ENCODE measurements at places on chromosomes 6 and 20.
A peak's percentile ranks its signal among the peaks of the same experiment; 100 is the strongest.

- DNase-seq, result no peak
Observed at GRCh38 chr6:69005199-69005598, 370.1 kb downstream of the ADGRB3 start.

- DNase-seq, result no peak
Observed at GRCh38 chr6:104688283-104688969, 171.3 kb downstream of the HACE1 start.

DNA sequence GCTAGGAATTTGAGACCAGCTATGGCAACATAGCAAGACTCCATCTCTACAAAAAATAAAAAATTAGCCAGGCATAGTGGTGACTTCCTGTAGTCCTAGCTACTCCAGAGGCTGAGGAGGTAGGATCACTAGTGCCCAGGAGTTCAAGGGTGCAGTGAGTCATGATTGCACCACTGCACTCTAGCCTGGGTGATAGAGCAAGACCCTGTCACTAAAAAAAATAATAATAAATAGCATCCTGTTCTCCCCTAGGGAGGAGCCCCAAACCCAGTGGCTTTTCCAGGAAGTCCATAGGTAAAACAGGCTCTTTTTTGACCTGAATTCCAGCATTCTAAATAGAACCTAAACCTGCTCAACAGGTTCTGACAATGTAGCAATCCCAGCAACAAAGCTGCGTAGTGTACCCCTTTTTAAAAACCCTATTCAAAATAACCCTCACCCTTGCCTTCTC, 192.0 kb downstream of the ALDH8A1 start:
- no peak for DNase-seq

DNA sequence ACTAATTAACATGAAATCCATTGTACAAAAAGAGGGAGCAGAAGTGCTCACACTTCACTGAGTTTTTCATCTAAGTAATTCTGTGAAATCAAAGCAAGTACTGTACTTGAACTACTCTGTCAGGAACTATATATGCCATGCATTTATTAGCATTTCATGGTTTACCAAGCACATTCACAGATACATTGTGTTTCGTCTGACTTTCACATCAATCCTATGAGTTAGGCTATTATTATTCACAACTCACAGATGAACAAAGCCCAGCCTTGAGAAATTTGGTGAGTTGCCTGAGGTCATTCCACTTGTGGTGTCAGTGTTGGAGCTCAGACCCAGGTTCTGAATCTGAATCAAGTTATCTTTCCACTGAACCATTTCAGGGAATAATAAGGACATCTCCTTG, 33.7 kb upstream of the TENT5A start:
- DNase-seq, result no peak

DNA sequence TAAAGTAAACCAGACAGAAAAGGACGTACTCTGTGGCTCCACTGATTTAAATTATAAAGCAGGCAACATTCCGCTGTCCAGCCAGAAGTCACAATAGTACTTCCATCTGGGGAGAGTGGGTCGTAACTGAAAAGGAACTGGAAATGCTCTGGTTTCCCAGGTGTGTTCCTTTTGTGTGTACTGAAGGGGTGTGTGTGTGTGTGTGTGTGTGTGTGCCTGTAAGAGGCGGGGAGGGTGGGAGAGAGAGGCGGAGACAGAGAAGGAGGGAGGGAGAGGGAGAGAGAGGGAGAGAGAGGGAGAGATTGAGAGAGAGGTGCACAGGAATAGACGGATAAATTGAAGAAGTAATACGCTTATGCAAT, 178.4 kb upstream of the ZNF184 start:
- DNase-seq, result no peak

GRCh38 chr20:33746325-33746998, 14.7 kb downstream of the ZNF341 start:
- no peak for DNase-seq

DNA sequence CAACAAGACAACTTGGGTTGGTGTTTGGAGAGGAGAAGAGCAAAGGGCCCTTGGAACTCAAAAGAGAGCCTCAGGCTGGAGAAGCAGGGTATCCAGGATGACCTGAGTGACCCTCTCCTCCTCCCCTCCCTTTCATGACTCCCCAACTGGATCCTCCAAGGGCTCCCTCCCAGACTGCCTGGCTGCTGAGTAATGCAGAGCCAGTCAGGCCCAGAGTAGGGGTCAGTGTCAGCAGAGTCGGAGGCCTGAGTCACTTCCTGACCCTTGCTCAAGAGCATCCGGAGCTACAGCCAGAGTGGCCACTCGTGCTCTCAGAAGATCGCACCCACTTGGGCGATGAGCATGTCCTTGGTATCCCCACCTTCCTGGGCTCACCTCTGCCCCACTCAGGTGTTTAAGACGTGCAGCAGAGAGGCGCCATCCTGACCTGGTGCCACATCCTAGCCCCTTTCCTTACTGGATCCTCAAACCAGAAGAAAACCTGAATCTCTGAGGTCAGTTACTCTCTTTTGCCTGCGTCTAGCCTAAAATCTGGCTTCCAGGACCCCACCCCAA, 2.8 kb upstream of the MAPK13 start:
- DNase-seq, result no peak

DNA sequence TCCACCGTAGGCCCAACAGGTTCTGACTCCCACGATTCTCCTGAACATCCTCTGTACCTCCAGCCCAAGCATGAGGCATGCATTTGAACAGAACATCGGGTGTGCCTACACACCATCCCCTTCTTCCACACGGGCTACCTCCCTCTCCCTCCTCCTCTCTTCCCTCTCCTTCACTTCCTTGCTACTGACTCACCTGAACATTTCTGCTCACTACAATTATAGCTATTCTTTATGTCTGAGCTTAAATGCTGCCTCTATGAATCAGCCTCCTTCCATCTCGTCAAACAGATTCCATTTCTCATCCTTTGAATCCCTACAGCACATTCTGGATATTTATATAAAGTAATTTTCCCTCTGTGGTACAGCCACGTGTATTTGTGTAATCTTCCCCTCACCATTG, 71.4 kb upstream of the MYLIP start:
- no peak for DNase-seq

DNA sequence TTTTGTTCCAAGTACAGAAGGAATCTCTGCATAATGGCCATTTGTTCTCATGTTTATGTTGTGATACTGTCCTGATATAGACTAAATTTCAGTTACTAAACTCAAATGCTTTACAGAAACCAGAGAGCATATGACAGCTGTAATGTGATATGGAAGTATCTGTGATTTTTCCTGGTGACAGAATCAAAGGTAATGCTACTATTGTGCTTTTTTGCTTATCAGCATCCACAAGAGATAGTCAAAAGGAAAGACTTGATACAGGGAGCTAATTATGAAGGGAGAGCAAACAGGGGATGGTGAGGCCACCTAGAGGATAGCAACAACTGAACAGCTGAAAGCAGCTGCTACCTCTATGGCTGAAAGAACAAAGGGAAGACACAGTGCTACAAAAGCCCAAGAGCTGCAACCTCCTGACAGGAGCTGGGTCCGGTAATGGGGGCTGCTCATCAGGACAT, 181.4 kb downstream of the PHF3 start:
- no peak for DNase-seq

- no peak for DNase-seq
Observed at GRCh38 chr20:51434580-51435247, 107.8 kb downstream of the NFATC2 start.

GRCh38 chr6:28104392-28105244, 19.8 kb upstream of the ZSCAN16 start:
- peak; percentile 72 for DNase-seq

GRCh38 chr6:27400877-27401642, 12.5 kb downstream of the ZNF391 start:
- no peak for DNase-seq

DNA sequence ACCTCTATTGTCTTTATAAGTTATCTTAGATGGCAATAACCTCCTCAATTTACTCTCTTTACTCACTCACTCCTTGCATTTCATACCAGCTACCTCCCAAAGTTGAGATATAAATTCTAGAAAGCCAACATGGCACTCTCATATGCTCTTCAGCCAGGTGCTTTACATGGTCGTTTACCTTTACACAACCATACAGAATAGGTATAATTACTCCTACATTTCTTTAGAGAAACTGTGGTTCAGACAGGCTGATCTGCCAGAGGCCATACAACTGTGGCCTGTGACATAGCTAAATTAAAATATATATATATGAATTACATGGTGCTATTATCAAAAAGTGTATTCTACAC, 45.7 kb downstream of the HBS1L start:
- no peak for DNase-seq

DNA sequence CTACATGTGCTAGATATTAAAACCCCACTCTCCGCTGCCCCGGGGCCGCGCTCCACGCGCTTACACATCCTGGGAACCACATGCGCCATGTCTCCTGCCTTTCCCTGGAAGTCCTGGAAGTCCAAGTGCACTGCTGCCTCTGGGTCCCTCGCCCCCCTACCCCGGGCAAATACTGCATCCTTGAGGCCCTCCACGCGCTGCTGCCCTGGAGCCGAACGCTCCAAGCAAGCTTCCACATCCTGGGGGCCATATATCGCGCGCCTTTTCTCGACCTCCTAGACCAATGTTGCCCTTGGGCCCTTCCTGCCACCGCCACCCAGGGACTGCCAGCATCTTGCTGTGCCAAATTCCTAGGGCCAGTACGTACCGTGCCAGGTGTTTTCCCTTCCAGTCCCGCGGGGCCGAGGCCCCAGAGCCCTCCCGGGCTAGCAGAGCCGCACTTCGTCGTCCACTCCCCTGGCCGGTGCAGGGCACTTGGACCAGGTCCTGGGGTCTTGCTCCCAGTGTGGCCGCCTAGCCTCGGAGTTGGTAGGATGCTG, 779 bp upstream of the KCNG1 start:
- no peak for DNase-seq

DNA sequence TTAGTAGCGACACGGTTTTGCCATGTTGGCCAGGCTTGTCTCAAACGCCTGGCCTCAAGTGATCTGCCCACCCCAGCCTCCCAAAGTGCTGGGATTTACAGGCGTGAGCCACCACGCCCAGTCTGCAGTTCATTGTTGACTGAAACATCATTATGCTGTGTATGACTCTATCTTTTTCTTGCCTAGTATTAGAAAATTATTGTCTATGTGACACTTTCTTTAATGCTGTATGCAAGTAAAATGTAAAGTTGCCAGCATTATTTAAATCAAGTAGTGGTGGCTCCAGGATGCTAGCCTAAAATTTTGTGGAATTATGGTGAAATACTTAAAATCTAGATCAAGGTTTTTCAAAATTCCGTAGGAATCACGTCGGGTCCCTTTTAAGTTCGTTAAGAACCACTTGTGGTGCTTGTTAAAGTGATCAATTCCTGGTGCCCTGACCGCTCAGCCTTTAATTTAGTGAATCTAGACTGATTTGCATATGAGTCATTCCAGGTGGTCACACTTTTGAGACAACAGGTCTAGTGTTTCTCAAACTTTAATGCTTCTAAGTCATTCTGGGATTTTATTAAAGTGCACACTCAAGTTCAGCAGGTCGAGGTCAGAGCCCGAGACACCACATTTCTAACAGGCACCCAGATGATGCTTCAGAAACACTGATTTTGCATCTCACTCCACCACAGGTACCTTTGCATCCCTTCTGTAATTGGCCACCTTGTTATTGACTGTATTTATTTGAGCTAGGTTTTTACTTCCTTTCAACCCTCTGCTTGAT, 132.6 kb upstream of the MTHFD1L start:
- DNase-seq, result no peak

DNA sequence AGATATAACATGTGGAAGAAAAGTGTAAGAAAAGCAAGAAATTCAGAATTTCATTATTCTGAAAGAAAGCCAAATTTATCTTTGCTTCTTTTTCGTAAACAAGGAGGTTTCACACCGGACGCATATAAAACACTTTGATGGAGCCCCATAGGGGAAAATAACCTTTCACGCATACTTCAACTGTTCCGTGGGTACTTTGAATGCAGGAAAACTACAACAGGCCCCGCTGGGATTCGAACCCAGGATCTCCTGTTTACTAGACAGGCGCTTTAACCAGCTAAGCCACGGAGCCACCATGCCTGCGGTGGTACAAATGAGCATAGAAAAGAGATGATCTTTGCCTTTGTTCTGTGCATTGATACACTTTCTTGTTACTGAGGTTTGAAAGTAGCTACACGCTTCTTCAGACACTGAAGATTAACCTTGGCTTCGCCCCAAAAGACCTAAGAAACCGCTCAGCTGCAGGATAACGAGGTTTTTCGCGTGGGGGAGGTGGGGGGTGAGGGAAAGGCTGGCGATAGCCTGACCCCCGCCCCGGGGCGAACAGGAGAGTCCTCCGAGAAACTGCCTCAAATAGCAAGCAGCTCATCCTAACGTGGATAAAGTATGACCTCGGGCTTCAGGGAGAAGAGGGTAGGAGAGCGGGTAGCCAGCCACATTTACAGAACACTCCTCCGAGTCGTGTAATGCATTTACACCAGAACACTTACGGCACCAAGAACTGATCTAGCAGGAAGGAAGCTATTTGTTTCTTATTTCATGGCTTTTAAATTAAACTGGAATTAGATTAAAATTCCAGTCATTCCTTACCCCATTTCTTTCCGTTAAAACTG, 5.3 kb upstream of the HMGN4 start:
- peak; percentile 83 for DNase-seq

DNA sequence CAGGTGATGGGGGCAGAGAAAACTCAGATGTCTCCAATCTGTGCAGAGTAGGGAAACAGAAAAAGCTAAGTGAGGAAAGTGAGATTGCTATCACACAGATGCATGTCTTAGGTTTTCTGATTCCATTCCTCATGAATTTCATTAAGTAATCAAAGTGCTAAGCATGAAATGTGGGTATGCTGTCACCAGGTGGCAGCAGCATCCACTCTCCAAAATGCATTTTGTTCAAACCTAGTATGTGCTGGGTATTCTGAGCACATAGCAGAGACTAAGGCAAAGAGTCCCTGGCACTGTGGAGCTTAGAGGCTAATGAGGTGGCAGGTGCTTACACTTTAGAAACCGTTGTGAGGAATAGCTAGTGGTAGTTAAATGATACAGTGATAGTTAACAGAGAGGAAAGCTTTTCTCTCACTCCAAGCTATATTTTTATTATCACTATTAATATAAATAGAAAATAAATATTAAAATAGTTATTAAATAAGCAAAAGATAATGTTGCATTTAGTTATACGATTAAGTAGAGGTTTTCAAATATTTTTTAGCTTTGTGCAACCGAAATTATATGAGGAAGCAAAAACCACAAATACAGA, 179.5 kb downstream of the CDH26 start:
- no peak for DNase-seq

GRCh38 chr6:25301362-25301761, 22.2 kb downstream of the CARMIL1 start:
- no peak for DNase-seq

DNA sequence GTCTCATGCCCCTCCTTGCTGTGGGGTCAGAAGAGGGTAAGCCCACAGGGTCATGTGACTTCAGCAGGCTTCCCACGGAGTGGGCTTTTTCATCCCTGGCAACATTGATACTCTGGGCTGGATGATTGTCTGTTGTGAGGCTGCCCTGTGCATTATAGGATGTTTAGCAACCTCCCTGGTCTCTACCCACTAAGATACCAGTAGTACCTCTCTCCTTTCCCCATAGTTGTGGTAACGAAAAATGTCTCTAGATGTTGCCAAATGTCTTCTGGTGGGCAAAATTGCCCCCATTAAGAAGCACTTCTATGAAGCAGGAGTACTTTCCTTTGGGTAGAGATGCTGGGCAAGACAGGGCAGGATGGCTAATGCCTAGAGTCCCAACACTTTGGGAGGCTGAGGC, 232.5 kb upstream of the ZNF217 start:
- DNase-seq, result no peak
